Glutamatergic neuron (in vitro differentiated cells): ENCODE measurements at places on chromosomes 7 and 10.
A peak's percentile ranks its signal among the peaks of the same experiment; 100 is the strongest.

DNA sequence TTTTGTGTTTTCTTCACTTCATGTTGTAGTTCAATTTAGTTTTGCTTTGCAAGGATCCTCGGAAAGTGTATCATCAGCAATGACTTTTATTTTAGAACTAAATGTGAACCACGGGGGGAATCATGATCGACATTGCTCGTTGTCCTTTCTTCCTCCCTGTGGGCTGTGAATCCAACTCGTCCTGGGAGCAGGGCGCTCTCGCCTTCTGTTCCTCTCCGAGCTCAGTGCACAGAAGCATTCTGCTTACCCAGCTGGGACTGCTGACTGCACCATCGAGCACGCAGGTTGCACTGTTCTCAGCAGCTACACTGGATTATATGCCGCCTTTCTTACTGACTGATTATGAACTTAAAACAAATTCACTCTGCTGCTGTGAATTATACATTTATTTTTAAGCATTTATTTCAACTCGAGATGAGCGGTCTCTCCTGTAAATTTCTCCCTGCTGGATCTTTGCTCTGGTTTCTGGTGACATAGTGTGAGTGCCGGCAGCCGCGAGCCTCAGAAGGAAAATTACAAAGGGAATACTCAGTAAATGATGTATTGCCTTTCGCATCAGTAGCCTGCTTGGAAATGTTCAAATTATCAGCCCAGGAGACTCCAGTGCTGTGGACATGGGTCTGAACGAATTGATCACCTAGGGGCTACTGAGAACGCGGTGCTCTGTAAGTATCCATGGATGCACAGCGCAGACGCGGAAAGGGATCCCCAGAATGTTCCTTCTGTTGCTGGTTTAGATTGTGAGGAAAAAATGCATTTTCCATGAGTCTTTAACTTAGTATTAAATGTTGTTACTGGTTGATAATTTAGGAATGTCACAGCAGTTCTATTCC, 92.6 kb downstream of the PTPRE start:
- DNase-seq, result peak; percentile 72

- DNase-seq, result no peak
Observed at GRCh38 chr10:34420795-34421194, 394.3 kb downstream of the PARD3 start.

GRCh38 chr10:20380401-20380800, 516.7 kb downstream of the NEBL start:
- DNase-seq, result no peak

GRCh38 chr10:9018195-9019173, 964.0 kb downstream of the GATA3 start:
- DNase-seq, result no peak

- no peak for DNase-seq
Observed at GRCh38 chr10:76550806-76551205, 1086.8 kb downstream of the KCNMA1 start.
